ENCODE measurements at places on chromosomes 5 and 9.

GRCh38 chr9:9489183-9489582, 1123.6 kb downstream of the PTPRD start:
- no peak for DNase-seq

DNA sequence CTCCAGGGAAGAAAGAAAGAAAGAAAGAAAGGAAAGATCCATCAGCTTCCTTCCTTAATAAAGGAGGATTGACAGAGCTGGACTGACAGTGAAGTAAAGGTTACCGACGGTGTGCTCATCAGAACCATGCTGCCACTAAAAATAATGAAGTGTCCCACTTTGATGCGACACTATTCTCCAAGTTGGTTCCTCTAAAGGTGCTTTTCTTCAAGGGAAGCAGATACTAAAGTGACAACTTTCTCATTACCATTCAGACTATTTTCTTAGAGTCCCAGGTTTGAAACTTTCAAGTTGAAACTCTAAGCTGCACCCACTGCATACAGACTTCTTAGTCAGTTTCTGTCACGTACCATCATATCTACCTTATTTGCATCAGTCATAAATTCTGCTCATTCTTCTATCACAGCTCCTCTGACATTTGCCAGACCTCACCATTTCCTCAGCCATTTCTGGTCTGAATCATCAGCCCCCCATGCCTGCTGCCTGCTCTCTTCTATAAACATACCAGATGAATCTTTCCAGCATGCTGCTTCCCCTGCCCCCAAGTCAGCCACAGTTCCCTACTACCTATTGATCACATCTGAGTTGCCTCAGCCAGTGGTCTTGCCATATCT, 177.6 kb downstream of the DEPDC1B start:
- peak; percentile 71 for DNase-seq

GRCh38 chr9:85432599-85432998, 309.2 kb downstream of the AGTPBP1 start:
- DNase-seq: no peak

- DNase-seq: no peak
Measured at GRCh38 chr5:52119768-52120167, 667.9 kb upstream of the ITGA1 start.

- DNase-seq: peak; percentile 23
Measured at GRCh38 chr5:15904899-15905830, 274.4 kb downstream of the MARCHF11 start.

DNA sequence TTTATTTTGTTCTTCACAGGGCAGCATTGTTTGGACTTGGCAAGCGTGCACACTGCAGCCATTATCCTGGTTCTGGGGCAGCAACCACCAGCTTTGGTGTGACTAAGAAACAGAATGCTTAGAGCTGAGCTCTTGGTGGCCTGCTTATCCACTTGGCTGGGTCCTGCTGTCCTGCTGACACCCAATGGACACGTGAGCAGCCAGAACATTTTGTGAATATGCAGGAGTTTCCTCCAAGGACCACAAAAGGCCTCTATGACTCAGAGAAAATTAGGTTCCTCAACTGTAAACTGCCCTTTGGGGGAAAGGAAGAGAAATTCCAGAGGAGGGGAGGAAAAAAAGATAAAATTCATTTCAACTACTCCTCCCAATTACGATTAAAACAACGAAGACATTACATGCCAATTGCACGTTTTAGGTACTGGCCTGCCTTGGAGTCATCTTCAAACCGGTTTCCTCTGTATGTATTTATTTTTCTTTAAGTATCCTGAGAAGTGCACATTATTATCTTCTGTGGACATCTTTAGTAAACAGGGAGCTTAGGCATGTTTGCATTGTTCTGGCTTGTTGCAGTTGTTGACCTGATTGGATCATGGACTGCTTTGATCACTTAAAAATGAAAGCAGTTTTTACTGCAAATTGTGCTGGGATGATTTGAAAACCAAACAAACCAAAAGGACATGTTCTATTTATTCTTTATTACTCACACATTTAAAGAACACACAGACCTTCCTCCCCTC, 82.3 kb upstream of the TLE4 start:
- DNase-seq: peak; percentile 75

- DNase-seq: no peak
Measured at GRCh38 chr5:160185626-160186360, 43.5 kb upstream of the FABP6 start.

DNA sequence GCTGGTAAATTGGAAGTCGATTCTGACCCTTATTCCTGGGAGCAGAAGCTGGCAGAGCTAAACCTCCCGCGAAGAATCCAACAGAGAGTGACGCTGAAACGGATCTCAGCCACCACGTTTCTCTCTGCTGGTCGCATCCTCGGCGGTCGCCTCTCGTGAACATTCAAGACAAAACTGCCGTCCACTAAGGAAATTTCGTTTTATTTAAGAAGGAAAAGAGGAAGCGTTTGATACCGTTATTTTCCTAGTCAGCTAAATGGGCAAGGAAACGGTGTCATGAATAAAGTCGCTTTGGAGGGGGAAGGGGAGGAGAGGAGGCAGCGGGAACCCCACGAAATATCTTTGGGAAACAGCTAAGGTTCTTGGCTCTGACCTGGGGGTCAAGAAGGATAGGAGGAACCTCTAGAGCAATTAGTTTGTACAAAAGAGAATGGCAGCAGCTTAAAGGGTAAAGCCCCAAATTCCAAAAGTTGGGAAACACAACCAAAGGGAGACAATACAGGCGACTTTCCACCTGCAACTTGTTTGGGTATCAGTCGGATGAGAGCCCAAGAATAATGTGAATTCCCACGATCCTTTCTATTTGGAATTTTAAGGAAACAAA, 1.9 kb downstream of the FOXB2 start:
- DNase-seq: no peak

- DNase-seq: no peak
Measured at GRCh38 chr9:109488791-109489492, 9.2 kb downstream of the PTPN3 start.

DNA sequence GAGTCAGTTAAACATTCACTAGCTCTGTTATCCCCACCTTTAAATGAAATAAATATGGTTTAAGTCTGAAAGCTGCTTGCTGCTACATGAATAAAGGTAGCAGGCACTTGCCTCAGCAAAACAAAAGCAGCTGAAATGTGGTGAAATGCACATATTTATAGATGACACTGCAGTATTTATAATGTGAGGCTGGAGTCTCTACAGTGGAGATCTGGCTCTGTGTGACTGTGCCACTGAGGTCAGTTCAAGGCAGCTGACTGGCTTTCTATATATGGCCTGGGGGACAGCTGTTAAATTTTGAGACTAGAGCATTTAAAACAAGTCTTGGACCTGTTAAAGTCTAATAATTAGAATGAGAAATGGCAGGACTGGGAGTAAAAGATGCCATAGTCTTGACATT, 859.6 kb upstream of the SEMA6A start:
- DNase-seq: no peak

DNA sequence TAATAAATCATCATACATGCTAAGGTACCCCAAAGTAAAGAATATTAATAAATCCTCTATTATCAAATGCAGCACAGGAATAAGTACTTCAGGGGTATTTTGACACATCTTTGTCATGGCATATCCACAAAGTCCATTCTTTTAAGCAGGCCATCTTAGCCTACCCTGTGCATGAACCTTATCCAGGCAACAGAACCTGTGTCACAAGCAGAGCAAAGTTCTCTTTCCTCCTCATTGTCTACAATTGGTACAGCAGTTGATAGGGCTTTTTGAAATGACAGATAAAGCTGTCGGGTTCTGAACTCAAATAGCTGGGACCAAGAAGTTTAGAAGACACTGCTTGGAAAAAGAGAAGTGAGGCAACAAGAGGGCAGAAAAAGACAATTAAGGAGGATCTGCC, 30.8 kb upstream of the PURA start:
- DNase-seq: no peak

DNA sequence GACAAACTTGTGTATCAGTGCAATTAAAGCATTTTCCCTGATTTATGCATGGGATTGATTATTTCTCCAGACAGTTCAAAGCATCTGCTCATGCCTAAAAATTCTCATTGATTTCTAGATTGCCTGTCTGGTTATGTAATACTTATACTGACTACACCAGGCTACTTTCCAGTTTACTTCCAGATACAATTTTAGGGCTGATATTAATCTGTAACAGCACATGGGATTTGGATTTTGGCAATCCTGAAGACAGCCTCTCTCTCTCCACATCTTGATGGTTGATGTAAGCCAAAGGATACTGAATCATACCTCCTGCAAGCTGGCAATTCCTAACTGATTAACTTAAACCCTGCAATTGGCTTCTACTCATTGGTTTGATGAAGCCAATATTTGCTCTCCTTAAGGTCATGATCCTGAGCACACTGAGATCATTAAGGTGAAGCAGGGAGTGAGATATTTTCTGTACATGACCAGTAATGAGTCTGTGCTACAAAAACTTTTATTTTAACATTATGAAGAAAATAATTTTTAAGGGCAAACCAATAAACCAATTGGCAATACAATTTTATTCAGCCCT, 25.7 kb upstream of the FBXL7 start:
- DNase-seq: no peak

DNA sequence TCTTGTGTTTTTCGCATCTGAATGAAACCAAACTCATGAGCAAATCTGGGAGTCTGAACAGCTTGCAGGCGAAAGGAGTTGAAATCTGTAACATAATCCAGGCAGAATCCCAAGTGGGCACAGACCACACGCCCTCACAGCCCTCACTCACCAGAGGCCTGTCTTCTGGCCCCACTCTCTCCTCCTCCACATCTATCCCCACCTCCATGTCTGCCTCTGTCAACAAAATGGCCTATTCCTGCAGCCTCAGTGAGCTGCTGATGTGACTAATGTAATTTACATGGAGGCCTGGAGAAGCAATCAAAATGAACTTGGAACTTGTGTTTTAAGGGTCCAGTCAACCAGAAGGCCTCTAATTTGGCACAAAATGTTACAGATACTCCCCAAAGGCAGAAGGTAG, 136.6 kb downstream of the GNA14 start:
- no peak for DNase-seq

- no peak for DNase-seq
Measured at GRCh38 chr5:69224520-69224919, 10.2 kb upstream of the CDK7 start.

- peak; percentile 83 for DNase-seq
Measured at GRCh38 chr9:73151653-73152542, at the start of gene ANXA1. TSS of gene ANXA1 (plus strand) at chr9:73151865. CDS start at chr9:73158536, 6,671 bp downstream.
